Activated T-cell treated with anti-CD3 and anti-CD28 coated beads, Interleukin-2, amount 50 U/mL, for 48 hours (primary cell): ENCODE measurements at places on chromosomes 1 and 21.

DNA sequence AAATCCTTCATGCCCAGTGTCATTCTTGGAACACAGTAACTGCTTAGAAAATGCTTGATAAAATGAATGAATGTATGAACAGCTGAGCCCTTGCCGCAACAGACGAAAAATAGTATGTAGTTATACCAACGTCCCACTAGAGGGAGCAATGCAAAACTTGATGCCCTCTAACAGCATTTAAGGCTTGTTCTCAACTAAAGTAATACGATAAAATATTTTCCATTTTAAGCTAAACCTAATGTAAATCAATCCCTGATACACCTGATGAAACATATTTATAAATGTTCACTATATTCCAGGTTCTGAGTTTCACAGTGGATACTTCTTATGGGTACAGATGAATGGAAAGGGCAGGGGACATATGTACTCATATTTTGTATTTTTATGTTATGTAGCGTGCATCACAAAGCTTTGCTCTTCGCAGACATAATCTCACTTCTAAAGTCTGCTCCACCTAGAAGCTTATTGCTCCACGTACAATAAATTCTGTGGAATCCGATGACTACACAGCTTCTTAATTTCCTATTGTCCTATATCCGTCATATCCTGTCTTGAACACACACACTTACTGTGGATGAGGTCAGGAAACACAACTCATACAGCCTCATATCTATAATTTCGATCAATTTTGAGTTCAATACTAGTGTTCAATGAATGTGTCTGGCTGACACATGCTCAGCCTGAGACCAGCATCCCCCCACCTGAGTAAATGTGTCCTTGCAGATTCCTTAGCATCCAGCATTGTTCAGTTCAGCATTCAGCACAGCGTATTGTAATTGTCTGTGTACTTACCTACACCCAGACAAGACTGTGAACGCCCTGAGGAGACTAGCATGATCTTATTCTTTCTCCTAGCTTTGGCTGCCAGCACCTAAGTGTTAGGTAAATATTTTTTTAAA, 4.4 kb upstream of the UTP25 start:
- DNase-seq, result no peak

GRCh38 chr1:117339866-117340700, 27.2 kb upstream of the MAN1A2 start:
- DNase-seq, result no peak

DNA sequence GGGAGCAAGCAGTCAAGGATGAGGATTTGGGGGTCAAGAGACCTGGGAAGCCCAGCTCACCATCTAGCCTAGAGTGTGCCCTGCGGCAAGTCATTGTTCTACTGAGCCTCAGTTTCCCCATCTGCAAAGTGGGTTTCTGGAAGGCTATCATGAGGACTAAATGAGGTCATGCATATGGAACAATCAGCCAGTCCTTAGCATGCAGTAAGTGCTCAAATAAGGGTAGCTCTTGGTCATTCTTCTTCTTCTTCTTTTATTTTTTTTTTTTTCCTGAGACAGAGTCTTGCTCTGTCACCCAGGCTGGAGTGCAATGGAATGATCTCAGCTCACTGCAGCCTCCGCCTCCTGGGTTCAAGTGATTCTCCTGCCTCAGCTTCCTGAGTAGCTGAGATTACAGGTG, 99.9 kb upstream of the RUNX3 start:
- no peak for DNase-seq

- DNase-seq, result no peak
Observed at GRCh38 chr1:229323201-229323600, 19.6 kb downstream of the CCSAP start.
